ENCODE measurements at places on chromosomes 12 and 14.

GRCh38 chr12:5582018-5582417 is 150.1 kb downstream of the NTF3 start:
- no peak for DNase-seq

- no peak for DNase-seq
Measured at GRCh38 chr12:51869496-51869865, 18.4 kb upstream of the ANKRD33 start.

- DNase-seq = no peak
Measured at GRCh38 chr14:32233260-32233659, 30.2 kb upstream of the RNU6-8 start.

DNA sequence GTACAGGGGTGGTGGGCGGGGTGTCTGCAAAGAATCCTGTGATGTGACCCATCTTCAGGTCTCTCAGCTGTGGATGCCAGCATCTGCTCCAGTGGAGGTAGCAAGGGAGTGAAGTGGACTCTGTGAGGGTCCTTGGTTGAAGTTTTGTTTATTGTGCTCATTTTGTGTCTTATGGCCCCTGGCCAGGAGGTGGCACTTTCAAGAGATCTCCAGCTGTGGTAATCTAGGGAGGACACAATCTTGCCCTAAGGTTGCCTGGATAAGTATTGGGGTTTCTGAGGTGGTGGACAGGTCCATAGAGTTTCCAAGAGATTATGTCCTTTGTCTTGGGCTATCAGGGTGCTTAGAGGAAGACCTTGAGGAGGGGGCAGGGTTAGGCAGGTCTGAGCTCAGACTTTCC is 260.7 kb downstream of the CCDC59 start:
- no peak for DNase-seq

DNA sequence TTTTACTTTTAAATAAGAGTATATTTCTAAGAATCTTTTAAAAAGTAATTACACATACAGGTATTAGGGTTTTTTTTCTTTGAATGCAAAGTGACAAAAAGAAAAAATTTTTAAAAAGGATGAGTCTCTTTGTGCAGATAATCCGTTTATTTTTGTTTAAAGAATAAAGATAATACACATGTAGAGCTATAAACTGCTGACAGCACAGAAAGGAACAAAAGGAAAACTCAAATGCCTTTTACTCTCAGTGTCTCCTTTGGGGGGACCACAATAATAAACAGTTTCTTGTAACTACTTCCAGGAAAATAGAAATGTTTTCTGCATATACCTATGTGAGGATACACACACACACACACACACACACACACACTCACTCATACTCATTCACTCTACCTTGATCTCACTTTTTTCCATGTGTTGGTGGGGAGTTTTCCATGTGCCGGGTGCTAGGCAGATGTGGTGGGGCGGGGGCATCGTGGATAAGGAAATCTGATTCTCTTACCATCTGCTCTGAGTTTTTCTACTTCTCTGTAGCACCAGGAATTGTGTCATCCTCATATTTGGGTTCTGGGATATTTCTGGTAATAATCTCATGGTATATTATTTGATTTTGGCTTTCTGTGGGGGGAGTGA is 58.1 kb downstream of the KCTD10 start:
- no peak for DNase-seq

DNA sequence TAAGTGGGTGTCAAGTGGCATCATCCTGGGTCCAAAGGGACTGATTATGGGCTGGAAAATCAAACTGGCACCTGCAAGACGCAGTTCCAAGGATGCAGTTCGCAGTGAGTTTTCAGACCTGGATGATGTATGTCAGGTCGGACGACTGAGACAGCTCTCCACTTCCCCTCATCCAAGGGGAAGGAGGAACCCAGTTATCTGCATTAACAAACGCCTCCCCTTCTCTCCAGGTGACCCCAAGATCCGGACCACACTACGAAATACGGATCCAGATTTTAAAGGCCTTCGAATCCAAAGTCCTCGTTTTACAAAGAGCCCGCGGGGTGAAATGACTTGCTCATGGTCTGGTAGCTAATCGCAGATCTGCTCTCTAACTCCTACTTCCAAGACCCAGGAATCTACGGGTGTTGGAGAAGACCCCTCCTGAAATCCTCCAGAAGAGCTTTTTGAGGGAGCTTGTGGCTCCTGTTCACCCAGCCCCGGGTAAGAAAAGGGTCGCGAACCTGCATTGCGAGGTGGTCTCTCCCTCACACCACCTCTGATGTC is 460 bp upstream of the SYNE2 start:
- no peak for DNase-seq
